ENCODE measurements at places on chromosomes 6 and 20.
A peak's percentile ranks its signal among the peaks of the same experiment; 100 is the strongest.

GRCh38 chr6:42255050-42255449 lies 37.4 kb upstream of the MRPS10 start:
- DNase-seq, result no peak

DNA sequence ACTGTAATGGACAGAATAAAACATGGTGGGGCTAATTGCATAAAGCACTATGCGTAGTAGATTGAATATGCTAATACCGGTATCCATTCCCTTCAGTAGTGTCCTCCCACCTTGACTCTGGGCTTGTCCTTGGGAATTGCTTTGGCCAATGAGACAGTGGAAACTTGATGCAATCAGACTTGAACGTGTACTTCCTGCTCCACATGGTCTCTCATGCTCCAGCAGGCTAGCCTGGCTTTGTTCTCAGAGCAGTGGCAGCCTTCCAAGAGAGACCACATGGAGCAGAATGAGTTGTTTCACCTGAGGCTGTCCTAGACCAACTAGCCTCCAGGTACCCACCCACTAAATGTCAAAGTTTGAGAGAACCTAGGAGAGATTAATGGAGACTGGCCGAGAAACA lies 37.0 kb upstream of the BTBD3 start:
- no peak for DNase-seq

DNA sequence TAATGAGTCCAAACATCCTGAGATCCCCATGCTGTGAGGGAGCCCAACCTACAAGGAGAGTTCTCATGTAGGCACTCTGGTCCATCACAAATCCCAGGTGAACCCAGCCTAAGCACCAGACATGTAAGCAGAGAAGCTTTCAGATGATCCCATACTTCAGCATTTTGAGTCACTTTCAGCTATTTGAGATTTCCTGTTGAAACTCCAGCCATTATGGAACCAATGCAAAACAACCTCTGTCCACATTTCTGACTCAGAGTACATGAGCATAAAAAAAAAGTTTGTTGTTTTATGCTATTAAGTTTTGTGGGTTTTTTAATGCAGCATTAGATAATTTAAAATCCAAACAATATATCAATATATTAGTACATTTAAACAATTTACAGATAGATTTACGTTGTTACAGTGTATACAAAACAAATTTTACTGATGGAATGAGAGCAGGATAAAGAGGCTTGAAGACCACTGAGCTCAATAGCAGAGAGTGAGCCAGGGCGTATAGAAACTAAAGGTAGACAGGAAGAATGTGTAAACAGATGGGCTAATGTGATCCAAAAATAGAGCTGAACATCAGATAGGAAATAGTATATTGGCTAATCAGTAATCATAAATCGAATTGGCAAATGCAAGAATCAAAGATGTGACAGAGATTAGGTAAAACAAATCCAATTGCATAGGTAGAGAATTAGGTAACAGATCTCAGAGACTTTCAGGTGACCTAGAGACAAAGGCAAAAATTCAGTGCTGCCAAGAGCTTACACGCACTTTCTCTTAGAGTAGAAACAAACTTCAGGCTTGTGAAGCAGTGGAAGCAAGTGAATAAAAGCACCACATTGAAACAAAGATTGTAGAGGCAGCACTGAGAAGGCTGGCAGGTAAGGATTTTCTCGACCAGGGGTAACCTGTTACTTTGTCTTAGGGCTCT lies 36.2 kb upstream of the PLCB1 start:
- no peak for DNase-seq

- DNase-seq, result no peak
These were observed 55.5 kb downstream of the PDE7B start for GRCh38 chr6:135906972-135907465.

DNA sequence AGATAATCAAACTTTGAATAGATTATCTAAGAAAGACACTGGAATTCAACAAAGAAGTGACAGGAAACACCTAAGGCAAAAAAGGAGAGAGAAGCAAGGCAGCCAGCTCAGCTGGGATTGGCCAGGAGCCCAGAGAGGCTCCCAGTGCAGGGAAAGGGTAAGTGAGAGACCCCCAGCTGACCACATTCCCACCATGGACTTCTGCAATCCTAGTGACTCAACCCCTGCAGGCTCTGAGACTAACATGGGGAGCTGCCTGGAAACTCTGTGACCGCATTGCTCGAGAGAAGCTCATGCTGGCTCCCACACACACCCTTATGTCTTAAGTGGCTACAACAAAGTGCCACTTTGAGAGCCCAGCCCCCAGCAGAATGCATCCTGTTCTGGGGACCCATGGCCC lies 215.1 kb downstream of the PACRG start:
- no peak for DNase-seq

- no peak for DNase-seq
These were observed at the start of gene CFB for GRCh38 chr6:31945507-31946369. Gene CFB (plus strand): TSS chr6:31946095. CDS start chr6:31946222, 127 bp downstream.

DNA sequence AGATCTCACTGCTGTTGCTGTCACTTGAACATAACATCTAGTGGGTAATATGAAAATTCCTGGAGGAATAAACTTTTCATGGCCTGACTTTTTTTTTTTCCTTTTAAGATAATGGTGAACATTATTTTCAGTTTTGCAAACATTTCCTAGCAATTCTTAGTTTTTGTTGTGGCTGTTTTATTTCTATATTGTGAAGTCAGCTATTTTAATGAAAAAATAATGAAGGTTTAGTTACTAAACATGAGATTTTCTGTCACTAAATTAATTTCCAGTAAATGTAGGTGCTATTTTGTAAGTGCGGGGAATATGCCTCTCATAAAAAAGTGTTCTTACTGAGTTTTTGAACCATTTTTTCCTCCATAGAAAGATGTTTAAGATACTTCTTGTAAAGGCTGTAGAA lies 23.4 kb upstream of the FAM209A start:
- DNase-seq, result no peak

DNA sequence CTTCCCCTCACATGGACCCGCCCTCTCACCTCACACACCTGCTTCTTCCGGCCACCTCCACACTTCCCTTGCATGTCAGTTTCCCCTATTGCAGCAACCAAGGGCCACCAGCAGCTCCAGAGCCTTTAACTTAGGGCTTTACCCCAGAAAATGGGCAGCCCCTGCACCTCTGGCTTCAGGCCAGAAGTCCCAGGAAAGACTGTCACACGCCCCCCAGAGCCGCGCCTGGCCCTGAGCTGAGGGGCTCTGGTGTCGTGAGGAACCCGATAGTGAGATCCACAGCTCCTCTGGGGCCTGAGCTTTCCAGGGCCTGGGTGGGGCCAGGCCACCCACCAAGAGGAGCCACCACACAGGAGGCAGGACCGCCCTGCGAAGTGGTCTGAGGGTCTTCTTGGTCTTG lies 182.4 kb downstream of the DLL1 start:
- no peak for DNase-seq

GRCh38 chr6:37819177-37819801 lies at the start of gene ZFAND3:
Gene ZFAND3 (plus strand): TSS chr6:37819727. CDS start chr6:37819946, 219 bp downstream.
- peak; percentile 97 for DNase-seq

- no peak for DNase-seq
These were observed 5.9 kb downstream of the MRPS10 start for GRCh38 chr6:42211726-42212125.

- no peak for DNase-seq
These were observed 274.1 kb upstream of the FLRT3 start for GRCh38 chr20:14611479-14611878.

GRCh38 chr6:3610206-3610605 lies 141.3 kb downstream of the PXDC1 start:
- DNase-seq, result no peak

DNA sequence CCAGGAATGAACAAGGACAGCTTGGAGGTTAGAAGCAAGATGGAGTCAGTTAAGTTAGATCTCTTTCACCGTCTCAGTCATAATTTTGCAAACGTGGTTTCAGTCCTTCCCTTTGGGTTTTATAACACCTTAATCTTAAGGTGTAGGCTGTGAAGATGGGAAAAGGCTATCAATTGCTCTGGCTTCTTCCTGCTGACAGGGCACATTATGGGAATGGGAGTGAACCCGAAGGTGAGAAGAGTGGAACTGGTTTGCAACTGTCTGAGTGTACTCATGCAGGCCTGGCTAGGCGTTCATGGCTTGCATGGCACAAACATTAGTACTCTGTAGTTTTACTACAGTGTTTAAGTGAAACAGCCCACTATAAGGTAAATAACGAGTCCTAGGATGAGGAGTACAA lies 9.4 kb downstream of the TAF8 start:
- no peak for DNase-seq

- DNase-seq, result no peak
These were observed 113.6 kb upstream of the PTPN1 start for GRCh38 chr20:50396623-50397022.

DNA sequence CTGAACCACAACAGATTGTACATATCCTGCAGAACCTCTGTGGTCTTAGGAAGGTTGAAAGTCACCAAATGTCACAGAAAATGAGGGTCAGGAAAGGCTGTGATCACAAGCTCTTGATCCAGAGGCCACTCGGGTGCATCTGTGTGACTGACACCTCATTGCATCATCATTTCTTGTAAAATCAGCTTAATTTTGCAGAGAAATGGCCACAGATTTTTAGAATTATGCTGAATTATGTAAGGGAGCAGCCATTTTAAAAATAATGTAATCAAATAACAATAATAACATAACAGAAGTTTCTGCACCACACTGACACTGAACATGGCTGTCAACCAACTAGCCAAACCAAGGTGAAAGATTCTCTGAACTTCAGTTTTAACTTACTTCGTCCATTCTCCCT lies 32.5 kb upstream of the PRND start:
- DNase-seq, result no peak

DNA sequence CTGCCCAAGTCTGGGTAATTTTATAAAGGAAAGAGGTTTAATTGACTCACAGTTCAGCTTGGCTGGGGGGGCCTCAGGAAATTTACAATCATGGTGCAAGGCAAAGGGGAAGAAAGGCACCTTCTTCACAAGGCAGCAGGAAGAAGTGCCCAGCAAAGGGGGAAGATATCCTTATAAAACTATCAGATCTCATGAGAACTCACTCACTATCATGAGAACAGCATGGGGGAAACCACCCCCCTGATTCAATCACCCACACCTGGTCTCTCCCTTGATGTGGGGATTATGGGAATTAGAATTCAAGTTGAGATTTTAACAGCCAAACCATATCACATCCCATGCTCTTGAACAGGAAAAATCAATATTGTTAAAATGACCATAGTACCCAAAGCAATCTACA lies 215.2 kb upstream of the TAB2 start:
- DNase-seq, result no peak

DNA sequence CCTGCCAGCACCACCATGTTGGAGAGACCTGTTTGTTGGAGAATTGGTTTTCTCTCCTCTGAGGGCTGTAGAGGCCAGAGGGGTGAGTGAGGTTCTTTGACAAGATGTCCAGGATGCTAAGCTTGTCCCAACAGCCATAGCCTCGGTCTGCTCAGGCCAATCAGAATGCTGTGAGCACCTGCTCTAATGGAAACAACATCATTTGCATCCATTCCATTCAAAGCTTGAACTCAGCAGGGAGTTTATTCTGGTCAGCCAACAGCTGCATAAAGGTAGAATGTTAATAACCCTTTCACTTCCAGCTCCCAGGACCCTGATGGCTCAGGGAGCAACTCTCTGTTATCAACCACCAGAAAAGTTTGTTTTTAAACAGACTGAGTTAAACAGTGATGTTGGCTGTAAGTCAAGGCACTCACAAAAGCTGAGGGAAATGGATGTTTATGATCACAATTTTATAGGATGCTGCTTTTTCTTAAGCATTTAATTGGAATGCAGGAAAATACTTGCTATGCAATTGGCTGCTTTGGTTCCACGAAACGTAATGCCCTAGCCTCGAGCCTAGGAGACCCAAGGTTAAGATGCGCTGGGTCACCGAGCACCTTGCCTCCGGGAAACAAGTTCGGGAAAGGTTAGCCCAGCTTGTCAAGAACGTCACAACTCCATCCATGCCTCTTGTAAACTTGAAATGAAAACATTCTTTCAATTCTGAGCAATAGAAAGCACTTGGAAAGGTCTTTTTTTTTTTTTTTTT lies 155.2 kb downstream of the NFATC2 start:
- no peak for DNase-seq

DNA sequence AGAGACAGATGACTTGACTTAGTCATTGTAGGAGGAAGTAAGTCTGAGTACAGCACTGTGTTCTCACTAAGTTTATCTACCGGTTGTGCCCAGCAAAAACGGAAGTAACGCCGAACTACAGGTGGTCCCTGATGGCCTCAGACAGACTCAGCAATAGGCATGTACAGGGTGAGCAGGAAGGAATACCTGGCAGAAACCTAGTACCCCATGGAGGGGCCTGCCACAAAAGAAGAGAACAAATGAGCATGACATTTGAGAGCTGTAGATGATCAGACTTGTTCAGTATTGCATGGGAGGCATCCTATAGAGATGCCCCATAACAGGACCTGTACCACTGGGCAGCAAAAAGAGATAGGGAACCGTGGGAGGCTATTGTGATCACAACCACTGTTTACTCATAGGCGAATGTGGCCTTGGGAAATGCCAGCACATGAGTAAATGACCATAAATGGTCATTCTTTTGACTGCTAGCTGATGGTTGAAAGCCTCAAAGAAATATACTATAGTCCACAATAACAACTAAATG lies 106.4 kb upstream of the TAB2 start:
- DNase-seq, result peak; percentile 54

- peak; percentile 61 for DNase-seq
These were observed 26.2 kb downstream of the SLC16A10 start for GRCh38 chr6:111113336-111114086.

- DNase-seq, result no peak
These were observed 154.6 kb downstream of the ZDHHC14 start for GRCh38 chr6:157535340-157536222.

DNA sequence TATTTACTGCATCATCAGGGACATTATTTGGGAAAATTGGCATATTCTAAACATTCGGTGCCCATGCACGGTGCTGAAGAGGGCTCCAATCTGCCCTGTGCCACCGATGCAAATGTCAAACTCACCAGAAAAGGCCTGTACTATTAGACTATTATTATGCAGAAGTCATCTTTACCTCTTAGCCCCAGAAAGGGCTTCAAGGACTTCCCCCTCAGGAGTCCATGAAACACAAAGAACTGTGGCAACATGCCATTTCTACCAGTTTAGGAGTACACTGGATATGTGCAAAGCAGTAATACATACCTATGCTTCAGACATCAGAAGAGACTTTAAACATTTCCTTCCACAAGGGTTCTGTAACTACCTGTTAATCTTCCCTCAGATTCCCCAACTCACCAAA lies 8.6 kb downstream of the DIDO1 start:
- DNase-seq, result no peak

DNA sequence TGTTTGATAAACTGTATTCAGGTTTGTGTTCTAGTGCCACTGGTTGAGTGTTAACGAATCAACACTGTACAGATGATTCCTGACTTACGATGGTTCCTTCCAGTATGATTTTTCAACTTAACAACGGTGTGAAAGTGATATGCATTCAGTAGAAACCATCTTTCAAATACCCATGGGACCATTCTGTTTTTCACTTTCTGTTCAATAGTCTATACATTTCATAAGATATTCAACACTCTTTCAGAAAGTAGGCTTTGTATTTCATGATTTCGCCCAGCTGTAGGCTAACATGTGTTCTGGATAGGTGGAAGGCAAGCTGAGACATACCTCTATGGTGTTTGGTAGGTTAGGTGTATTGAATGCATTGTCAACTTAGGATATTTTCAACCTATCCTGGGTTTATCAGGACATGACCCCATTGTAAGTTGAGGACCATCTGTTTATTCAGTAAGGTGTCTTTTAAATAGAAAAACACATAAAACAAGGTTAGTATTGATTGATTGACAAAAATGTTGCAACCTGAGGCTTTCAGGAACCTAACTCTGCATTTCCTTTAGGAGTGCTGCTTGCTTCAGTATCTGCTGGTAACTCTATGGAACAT lies 32.3 kb downstream of the SYNJ2 start:
- DNase-seq, result no peak

GRCh38 chr6:151757506-151757955 lies 50.0 kb upstream of the ESR1 start:
- no peak for DNase-seq
